ENCODE measurements at places on chromosomes 13 and 19.
A peak's percentile ranks its signal among the peaks of the same experiment; 100 is the strongest.

DNA sequence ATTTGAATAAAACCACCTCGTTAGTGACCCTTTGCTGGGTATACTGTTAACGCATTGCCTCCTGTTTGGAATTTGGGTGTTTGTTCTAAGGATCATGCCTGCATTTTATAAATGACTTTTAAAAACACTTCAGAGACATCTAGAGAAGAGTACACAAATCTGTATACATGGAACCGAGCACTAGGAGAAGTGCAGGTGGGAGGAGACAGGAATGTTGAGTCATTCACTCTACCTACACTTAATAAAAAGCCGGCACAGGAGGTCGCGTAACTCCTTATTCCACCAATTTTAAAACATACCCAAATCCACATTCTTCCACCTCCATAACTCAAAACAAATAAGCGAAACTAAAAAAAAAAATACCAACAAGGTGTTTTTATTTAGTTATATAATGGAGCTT lies 48.6 kb downstream of the FGF9 start:
- no peak overlapping the region for H3K27ac ChIP-seq
- no peaks in the 10 kb centered on the region for H3K36me3 ChIP-seq
- no peak for DNase-seq
- no peaks in the 10 kb centered on the region for H3K4me1 ChIP-seq

GRCh38 chr13:24216176-24216575 lies 55.7 kb downstream of the SPATA13 start:
- no peak overlapping the region for H3K4me3 ChIP-seq
- H3K36me3 ChIP-seq, result no peaks in the 10 kb centered on the region
- H3K4me1 ChIP-seq, result peaks cover 17% of the 10 kb centered on the region
- peak overlapping the region; percentile 31 for H3K27ac ChIP-seq
- no peaks in the 10 kb centered on the region for H3K27me3 ChIP-seq
- no peak for DNase-seq

DNA sequence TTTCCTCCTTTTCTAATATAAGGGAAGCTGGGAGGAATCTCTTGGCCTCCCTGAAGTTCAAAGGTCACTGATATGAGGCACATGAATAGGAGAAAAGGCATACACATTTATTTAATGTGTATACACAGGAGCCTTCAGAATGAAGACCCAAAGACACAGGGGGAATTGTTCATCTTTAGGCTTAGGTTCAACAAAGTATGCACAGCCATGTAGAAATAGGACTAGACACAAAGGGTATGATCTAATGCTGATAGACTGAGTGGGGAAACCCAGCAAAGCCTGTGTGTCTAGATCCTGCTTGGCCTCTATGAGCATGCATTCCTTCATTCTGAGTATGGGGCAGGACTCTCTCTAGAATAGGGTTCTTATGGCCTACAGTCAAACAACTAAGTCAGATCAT lies 177.1 kb upstream of the RFC3 start:
- H3K27ac ChIP-seq, result no peak overlapping the region
- no peak for DNase-seq
- H3K27me3 ChIP-seq, result no peaks in the 10 kb centered on the region
- H3K4me1 ChIP-seq, result peaks cover 35% of the 10 kb centered on the region

DNA sequence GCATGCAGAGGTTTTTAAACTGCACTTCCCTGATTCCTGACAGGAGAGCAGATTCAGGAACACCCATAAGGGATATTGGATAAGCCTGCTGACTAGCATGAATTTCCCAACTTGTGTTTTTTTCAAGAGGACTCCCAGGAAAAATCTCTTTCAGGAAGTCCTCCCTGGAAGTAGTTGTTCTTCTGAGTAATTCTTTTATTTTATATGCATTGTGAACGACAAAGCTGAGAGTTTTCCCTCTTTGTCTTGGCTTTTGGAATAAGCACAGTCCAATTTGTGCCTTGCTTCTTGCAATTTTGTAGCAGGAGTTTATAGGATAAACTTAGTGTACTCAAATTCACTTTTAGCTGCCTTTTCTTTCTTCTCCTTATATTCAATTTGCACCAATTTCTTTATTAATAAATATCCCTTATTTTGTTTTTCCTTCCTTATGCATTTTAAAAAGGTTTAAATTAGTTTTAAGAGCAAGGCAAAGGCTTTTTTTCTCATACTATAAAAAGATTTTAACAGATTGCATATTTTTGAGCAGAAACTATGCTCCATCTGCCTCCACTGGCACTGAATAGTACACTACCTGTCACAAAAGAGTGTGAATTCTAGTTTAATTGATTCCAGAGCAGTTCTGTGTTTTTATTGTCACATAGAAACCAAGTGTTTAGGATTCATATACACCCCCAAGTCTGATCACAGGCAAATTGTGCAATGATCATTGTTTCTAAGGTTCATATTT lies 543.3 kb upstream of the SPRY2 start:
- no peaks in the 10 kb centered on the region for H3K27me3 ChIP-seq
- no peaks in the 10 kb centered on the region for H3K36me3 ChIP-seq
- no peaks in the 10 kb centered on the region for H3K4me1 ChIP-seq
- no peak for DNase-seq

All from suprapubic skin (tissue), 4 donors.